ENCODE measurements at places on chromosomes 16 and 17.

GRCh38 chr17:14389681-14390080, 88.8 kb downstream of the HS3ST3B1 start:
- no peak for DNase-seq

- DNase-seq, result peak; percentile 98
Measured at GRCh38 chr16:29943846-29944799, 17.8 kb upstream of the TMEM219 start.

DNA sequence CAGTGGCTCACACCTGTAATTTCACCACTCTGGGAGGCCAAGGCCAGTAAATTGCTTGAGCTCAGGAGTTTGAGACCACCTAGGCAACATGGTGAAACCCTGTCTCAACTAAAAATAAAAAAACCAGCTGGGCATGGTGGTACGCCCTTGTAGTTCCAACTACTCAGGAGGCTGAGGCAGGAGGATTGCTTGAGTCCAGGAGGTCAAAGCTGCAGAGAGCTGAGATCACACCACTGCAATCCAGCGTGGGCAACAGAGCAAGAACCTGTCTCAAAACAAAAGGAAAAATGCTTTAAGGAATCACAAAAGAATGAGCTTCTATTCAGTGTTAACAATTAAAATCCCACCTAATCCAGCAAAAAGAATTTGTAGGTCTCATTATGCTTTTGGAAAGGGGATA, 5.9 kb downstream of the PRR11 start:
- no peak for DNase-seq

DNA sequence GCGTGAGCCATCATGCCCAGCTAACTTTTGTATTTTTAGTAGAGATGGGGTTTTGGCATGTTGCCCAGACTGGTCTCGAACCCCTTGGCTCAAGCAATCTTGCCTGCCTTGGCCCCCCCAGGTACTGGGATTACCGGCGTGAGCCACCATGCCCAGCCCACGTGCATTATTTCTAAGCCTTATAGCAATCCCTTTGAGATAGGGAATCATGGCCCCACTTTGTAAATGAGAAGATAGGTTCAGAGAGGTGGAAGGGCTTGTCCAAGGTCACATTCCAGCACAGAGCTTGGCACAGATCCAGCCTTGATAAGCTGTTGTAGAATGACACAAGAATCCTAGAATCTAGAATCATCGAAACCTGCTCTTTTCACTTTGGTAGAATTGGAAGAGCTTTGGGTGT, 4.2 kb upstream of the PYCARD start:
- DNase-seq, result no peak

- no peak for DNase-seq
Measured at GRCh38 chr17:72370819-72371218, 250.0 kb downstream of the SOX9 start.

- no peak for DNase-seq
Measured at GRCh38 chr17:17798573-17799255, 38.1 kb downstream of the SREBF1 start.

- DNase-seq, result no peak
Measured at GRCh38 chr16:83100679-83101078, 473.9 kb downstream of the CDH13 start.

- no peak for DNase-seq
Measured at GRCh38 chr17:81491761-81492160, 20.8 kb downstream of the ACTG1 start.

GRCh38 chr16:23148513-23149266, 562 bp downstream of the USP31 start:
- peak; percentile 1 for DNase-seq

DNA sequence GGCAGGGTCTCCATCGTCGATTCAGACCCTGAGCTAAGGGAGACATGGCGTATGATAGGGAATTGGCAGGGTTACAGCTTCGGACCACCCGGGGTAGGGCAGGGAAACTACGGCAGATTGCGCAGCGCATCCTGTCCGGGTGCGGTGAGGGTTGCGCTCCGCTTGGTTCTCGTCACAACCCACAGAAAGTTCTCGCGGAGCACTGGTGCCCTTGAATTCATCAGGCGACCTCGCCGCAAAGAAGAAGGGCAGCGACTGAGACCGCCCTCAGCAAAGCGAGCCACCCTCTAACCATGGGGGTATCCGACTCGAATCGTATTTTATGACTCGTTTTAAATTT, 1.2 kb downstream of the HS3ST3B1 start:
- DNase-seq, result no peak

All from SW 1271 (cell line).